ENCODE measurements at places on chromosomes 2 and 18.

DNA sequence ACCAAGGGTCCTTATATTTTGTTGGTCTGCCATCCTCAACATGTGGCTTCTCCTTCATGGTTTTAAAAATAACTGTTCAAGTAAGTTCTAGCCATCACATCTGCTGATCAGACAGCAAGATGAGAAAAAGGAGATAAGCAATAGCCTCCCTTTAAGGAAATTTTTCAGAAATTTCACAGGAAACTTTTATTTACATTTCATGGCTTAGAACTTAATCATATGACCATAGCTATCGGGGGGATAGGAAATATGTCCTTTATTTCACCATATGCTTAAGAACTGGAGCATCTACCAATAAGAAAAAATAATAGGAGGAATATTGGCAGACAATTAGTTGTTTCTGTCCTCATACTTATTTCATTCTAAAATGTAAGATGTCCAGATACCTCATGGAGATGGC lies 16.2 kb downstream of the ATF2 start:
- no peak for DNase-seq

DNA sequence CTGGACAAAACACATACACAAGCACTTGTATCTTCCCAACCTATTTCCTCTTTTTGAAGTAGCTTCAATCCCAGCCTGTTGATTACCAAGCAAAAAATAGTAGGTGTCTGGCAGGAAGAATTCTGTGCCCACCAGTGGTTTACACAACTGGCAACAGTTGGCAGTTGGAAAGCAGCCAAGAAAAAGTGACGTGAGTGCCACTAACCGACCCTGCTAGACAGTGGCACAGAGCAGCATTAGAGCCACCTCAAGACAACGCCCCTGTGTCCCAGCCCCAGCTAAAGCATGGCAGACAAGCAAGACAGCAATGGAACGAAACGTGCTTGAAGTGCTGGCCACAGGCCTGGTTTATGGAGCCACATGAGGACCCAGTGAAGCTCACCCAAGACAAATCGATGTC lies 379.6 kb downstream of the FBXO15 start:
- no peak for DNase-seq

GRCh38 chr2:16084274-16084673 lies 143.9 kb downstream of the MYCN start:
- no peak for DNase-seq

- DNase-seq, result no peak
Measured at GRCh38 chr18:77101410-77102258, 30.9 kb downstream of the MBP start.

Measured in left hindlimb (tissue), 1 donor.